ENCODE measurements at places on chromosomes 7 and 10.

GRCh38 chr7:156842740-156843140 lies 50.2 kb downstream of the LMBR1 start:
- DNase-seq, result no peak

GRCh38 chr7:30977896-30978564 lies 14.3 kb downstream of the GHRHR start:
- DNase-seq, result no peak

DNA sequence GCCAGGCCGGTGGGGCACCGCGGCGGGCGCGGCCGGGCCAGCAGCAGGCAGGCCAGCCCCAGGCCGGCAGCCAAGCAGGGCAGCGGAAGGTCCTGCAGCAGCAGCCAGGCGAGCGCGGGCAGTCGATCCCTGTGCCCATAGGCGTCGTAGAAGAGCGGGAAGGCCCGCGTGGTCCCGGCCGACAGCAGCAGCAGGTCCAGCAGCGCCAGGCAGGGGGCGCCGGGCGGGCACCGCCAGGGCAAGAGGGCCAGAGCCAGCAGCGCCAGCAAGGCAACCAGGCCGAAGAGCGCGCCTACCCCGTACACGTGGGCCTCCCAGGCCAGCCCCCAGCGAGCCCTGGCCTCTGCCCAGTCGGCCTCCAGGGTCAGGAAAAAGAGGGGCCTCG lies 8.4 kb upstream of the RBM28 start:
- no peak for DNase-seq

- no peak for DNase-seq
Measured at GRCh38 chr7:159026271-159027055, 118.2 kb downstream of the VIPR2 start.

- no peak for DNase-seq
Measured at GRCh38 chr7:127532151-127532550, 53.2 kb downstream of the GCC1 start.

- no peak for DNase-seq
Measured at GRCh38 chr7:17384400-17384799, 85.9 kb downstream of the AHR start.

DNA sequence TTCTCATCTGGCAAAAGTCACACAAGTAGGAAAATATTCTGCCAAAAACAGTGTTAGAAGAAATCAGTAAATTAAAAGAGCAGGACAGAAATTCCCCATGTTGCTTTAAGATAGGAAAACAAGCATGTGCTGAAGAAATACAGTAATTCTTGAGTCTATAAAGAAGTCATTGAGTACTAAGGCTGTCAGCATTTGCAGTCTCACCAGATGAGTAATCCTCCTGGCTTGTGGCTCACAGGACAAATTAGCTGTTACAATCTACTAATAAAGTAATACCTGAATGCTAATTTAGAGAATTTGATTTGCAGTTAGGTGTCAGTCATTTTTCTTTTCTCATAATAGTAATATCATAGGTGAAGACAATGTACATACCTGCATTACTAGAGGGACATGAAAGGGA lies 1158.9 kb upstream of the CELF2 start:
- DNase-seq, result no peak

DNA sequence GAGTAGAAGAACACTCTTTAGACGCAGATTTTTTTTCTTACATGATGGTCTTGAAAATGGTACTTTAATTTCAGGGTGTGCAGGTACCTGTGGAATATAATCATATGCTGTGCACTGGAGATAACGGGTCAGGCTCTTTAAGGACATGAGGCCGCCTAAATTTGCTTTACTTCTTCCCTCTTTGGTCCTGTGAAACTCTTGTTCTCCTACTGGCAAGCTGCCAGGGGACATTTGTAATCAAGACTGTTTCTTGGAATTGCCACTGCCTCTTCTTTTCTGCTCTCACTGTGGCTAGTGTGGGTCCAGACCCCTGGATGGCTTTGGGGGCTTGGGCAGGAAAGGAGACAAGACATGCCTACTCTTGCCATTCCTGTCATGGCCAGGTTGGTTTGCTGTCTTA lies 146.0 kb downstream of the SND1 start:
- no peak for DNase-seq

GRCh38 chr10:1451362-1451888 lies 285.9 kb downstream of the ADARB2 start:
- no peak for DNase-seq

- no peak for DNase-seq
Measured at GRCh38 chr10:128268015-128268722, 141.9 kb upstream of the MKI67 start.

DNA sequence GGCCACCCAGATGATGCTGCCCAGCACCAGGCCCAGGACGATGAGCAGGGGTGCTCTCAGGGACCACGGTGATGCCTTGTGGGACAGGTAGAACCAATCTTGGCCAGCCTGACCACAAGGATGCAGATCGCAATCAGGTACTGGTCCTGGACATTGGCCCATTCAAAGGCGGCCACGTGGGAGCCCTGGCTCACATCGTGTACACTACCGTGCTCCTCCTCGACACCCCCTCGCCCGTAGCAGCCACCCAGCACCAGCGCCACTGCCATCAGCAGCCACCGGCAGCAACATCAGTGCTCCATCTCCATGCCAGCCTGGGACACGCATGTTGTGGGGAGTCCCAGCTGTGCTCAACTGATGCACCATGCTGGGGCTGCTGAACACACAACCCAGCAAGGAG lies 39.0 kb downstream of the AGAP6 start:
- DNase-seq, result no peak
